ENCODE measurements at places on chromosomes 11 and 22. TPM values are rescaled to one million over a fixed set of nuclear protein-coding genes. Genes with fewer than 3 reads are reported as not detected.
A peak's percentile ranks its signal among the peaks of the same experiment; 100 is the strongest.

Gene CLNS1A
- 73.9 TPM for total RNA-seq

DNA sequence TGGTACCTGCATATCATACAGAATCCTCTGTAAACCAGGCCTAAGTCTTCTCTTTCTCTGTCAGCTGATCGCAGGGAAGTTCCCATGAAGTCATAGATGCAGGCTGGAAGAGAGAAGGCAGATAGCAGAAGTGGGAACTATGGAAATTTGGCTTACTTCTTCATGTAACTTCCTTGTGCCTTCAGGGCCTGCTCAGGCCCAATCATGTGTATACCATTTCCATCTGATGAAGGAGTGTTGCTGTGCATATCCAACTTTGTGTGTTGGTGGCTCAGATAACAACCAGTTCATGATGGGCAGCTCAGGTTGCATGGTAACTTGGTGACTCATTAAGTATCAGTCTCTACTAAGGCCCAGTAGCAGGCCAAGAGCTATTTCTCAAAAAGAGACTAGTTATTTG lies 53.1 kb upstream of the CEP295 start:
- no peak for DNase-seq

DNA sequence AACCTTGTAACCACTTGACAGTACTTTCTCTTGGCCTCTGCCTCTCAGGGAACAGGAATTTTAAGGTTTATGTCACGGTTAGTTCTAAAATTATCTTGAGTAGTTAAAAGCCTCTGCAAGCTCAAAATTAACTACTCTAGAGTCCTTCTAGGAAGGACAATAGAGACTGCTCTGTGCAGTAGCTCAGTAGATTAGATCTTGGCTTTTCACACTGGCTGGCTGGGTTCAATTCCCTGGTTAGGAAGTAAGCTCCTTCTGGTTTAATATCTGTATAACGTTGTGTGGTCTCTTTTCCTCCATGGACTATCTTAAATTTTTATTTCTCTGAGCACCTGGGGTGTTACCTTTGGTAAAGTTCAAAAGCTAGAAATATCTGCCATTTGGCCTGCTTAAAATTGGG lies 109.2 kb downstream of the AASDHPPT start:
- no peak for DNase-seq

DNA sequence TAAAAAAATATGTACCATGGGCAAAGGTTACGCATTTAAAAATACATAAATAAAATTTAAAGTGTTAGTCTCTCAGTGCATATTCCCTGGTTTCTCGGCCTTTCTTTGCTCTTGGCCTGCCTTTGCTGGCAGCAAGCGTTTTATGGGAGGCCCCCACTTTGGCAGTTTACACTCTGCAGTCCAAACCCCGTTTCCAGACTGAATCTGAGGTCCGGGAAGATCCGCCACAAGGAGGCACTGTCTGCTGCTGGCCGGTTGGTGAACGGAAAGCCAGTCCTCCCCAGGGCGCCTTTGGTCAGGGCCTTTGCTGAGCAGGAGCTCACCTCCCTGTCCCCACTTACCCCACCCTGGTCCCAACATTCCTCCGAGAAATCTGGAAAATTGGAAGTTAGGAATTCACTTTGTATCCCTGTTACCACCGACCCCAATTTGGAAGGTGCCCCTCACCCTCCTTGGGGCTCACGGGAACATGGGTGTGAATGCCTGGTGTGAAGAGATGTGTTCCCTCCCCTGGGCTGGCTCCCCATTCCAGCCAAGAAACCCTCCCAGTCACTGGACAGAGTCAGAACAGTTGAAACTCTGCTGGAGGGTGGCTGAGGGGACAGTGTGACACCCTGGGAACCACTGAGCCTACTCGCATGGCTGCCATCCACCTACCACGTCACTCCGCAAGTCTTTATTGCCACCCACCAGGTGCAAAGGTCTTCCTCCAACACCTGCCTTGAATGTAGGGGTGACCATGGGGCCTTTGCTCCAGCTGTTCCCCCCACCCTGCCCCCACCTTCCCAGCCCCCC lies 9.4 kb upstream of the SF1 start:
- peak; percentile 88 for DNase-seq

GRCh38 chr11:45158891-45159605 lies 12.6 kb downstream of the PRDM11 start:
- no peak for DNase-seq

Gene CYTH4
- total RNA-seq = 2.6 TPM

DNA sequence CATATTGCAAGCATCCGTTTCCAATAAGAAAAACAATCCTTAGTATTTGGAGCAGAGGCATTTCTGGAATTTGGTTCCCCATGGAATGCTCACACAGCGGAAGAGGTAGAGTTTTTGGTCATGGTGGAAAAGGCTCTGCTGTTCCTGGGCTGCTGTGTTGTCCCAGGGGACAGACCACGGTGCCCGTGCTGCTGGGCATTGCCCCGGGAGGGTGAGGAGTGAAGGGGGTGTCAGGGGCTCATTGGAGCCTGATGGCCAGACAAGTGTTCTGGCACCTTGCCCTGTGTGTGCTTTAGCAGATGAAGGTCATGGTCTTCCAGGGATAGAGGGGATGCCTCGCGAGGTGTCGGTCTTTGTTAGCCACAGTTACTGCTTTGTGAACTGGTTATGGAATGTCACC lies 61.2 kb downstream of the MPPED1 start:
- no peak for DNase-seq

GRCh38 chr11:35619116-35619854 lies 1.0 kb downstream of the FJX1 start:
- DNase-seq = no peak

DNA sequence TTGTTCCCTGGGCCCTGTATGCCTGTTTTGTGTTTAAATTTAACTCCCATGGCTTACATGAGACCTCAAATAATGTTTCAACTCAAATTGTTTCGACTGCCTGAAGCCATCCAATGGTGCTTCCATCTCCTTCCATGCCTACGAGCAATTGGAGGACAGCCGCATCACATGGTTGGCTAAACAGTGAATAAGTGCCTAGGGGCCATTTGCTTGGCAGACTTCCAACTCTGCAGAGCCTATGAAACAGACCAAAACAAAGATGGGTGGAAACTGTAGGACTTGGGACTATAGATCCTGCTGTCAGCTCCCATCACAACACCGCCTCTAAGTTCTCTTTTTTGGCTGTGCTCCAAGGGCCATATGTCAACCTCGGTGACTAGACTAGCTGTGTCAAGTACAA lies 84.1 kb downstream of the PARVA start:
- no peak for DNase-seq

Gene KIF18A
- 2.8 TPM for total RNA-seq

- no peak for DNase-seq
These were observed 1.8 kb downstream of the LDHAL6A start for GRCh38 chr11:18457450-18457849.

DNA sequence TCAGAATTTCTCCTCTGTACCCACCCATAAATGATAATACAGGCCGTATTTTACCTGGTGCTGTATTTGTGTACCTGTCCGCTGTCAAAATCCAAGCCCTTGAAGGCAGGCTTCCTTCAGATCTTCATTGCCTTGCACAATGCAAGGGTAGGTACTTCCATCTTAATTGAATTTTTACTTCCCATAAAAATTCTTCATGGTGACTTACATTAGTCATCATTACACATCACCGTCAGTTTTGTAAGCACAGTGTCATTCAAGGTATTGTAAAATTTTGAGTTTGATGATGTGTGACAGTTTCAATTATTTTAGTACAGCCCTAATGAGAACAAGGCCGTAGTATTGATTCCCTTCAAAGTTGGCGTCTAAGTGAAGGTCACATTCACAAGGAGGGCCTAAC lies 770 bp upstream of the TSG101 start:
- no peak for DNase-seq
